ENCODE measurements at places on chromosomes 5 and 9.
A peak's percentile ranks its signal among the peaks of the same experiment; 100 is the strongest.

- no peak for DNase-seq
These were observed 51.5 kb upstream of the NR3C1 start for GRCh38 chr5:143454936-143455516.

GRCh38 chr5:68191083-68191791, 24.3 kb upstream of the PIK3R1 start:
- no peak for DNase-seq

DNA sequence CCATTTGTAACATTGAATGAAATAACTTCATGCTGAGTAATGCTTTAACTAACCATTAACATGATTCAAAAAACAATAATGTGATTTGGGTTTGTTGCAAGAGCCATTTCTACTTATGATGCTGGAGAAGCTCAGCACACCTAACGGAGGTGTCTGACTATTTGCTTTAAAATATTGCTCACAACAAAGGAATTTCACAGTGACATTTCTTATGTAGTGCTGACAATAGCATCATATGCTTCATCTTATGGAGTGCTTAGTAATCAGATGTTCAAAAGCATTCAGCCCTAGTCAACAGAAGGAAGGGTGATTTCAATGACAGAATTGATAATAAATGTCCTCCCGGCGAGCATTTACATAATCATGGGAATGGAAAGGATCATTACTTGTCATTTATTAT, 1003.3 kb upstream of the COX7C start:
- no peak for DNase-seq

- DNase-seq: no peak
These were observed 36.9 kb upstream of the ACO1 start for GRCh38 chr9:32347571-32347970.

DNA sequence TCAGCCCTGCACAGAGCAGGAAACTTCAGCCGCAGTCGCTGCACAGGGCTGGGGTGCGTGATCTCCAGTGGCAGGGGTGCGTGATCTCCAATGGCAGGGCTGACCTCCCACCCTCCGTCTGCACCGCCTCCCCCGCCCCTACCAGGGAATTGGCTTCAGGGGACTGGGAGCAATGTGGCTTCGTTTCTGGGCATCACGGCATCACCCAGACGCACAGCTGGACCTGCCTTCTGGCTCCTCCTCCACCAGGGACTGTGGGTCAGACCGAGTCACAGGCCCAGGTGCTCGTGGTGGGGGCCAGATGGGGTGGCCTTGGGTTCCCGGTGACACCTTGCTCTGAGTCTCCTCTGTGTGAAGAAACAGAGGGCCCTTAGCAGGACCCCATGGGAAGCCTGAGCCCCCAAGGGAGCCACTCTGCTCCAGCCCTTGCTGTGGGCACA, 51.1 kb downstream of the AHRR start:
- DNase-seq: no peak

GRCh38 chr5:100890461-100891008, 12.5 kb downstream of the ST8SIA4 start:
- DNase-seq: no peak

- no peak for DNase-seq
These were observed 132.8 kb upstream of the MPDZ start for GRCh38 chr9:13412331-13412730.

GRCh38 chr9:123089790-123090189, 56.3 kb downstream of the GPR21 start:
- no peak for DNase-seq

GRCh38 chr5:54001976-54002775, 308.2 kb downstream of the ARL15 start:
- no peak for DNase-seq

DNA sequence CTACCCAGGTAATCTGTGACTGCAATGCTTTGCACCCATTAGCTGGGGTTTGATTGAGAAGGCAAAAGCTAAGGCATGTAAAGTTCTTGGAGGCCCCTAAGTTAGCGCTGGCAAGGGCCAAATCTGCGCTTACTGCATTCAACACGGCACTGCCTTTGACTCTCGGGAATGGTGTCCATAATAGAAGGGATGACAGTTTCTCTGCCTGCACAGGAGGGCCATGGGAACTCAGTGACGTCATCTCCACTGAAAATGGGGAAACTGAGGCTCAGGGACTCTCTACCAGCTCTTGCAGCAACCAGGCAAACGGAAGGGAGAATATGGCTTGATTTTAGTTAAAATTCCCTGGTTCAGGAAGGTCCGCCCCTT, 487 bp downstream of the SPATA24 start:
- no peak for DNase-seq

DNA sequence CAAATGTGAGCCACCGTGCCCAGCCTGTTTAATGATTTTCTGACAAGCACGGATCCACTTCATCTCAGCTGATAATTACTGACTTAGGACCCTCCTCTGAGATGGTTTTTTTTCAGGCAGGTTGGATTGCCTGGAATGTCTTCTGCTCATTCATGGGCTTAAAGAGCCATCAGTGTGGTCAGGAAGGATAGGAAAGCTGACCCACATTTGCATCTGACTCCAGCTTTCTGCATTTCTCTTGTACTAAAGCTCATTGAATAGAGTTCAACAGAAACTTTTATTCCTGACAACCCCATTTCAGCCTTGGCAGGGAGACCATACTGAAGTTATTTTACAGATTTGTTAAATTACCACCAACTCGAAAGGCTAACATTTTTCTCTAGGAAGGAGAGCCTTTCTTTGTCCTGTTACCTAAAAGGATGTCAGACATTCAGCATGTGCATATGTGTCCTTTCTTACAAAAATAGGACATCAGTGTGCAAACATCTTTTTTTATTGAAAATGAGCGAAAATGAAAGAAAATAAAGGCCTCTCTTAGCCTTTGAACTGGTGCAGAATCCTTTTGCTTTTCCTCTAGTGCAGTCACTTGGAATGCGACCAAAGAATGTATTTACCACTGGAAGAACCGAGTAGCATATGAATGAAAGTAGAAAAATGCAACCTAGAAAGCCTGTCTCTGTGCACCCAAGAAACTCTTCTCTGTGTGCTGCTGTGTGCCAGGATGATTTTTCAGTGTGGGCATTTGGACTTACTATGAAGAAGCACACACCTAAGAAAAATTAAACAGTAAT, 26.6 kb downstream of the ADCY2 start:
- no peak for DNase-seq

GRCh38 chr5:83199126-83199525, 121.8 kb downstream of the XRCC4 start:
- no peak for DNase-seq

GRCh38 chr9:7545371-7546165, 254.0 kb downstream of the DMAC1 start:
- no peak for DNase-seq

GRCh38 chr5:8879248-8879647, 666.6 kb downstream of the SEMA5A start:
- DNase-seq: no peak

DNA sequence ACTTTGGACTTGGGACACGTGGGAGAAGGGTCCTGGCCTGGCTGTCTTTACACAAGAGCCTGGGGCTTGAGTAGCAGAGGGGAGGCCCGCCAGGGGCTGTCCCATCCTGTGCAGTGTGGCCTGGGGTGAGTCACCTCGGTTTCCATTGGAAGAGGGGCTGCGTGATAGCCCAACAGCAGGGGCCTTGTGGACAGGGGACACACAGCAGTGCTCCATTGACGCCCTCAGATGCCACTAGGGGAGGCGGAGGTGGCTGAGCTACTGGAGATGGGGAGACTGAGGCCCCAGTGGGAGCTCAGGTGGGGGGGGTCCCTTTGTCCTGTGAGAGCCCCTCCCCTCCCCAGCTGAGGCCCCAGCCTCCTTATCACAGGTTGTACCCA, 50.0 kb upstream of the RNU6ATAC start:
- no peak for DNase-seq

- no peak for DNase-seq
These were observed 55.8 kb downstream of the NFIB start for GRCh38 chr9:14258156-14258555.

DNA sequence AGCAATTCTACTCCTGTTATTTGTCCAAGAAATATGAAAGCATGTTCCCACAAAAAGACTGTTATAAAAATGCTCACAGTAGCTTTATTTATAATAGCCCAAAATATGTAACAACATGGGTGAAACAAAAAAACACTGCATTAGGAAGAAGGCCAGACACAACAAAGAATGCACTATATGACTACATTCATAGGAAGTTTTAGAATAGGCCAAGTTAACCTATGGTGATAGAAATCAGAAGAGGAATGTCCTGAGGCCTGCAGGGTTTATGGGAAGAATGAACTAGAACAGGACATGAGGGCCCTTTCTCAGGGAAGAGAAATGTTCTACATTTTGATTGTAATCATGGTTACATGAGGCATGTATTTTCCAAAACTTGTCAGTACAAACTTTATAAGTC, 24.7 kb upstream of the TAS2R1 start:
- no peak for DNase-seq

GRCh38 chr9:33659921-33660320, 135.4 kb upstream of the PRSS3 start:
- no peak for DNase-seq

DNA sequence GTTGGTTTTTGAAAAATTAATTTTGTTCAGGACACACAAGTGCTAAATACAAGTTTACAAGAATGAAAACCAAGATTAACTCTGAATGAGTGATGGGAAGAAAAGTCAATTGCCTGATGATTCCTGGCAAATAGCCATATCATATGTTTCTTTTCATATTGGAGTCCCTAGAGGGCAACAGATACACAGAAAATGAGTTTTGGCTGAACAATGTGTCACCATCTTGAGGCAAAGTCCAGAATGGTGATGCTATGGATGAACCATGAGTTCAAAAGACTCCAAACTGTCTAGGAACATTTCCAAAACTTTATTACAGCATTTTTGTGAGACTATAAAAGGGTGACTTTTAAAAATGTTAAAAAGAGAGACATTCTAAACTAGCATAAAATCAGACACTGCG, 382.9 kb downstream of the TMEM161B start:
- DNase-seq: no peak

- DNase-seq: no peak
These were observed 411.5 kb downstream of the RASEF start for GRCh38 chr9:82651474-82651873.

DNA sequence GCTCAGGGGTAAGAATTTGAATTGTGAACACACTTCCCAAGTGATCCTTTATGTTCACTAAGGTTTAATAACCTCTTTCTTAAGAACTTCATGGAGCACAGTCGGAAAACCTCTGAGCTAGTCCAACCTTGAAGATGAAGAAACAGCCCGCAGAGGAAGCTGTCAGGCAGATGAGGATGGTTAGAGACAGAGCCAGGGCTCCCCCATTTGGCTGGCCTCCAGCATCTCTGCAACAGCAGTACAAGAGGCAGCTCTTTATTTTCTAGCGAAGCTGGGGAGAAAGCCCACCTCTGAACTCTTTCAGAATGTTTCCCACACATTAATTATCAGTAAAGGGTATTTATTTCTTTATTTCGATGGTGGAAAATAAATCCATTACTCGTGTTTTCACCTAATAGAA, 350.8 kb downstream of the DMRT2 start:
- DNase-seq: no peak

- DNase-seq: no peak
These were observed 4.2 kb downstream of the DHX29 start for GRCh38 chr5:55303238-55303690.

- DNase-seq: peak; percentile 57
These were observed 6.9 kb downstream of the SLC31A1 start for GRCh38 chr9:113228130-113228665.

GRCh38 chr9:130288926-130289690, 23.5 kb downstream of the HMCN2 start:
- no peak for DNase-seq

DNA sequence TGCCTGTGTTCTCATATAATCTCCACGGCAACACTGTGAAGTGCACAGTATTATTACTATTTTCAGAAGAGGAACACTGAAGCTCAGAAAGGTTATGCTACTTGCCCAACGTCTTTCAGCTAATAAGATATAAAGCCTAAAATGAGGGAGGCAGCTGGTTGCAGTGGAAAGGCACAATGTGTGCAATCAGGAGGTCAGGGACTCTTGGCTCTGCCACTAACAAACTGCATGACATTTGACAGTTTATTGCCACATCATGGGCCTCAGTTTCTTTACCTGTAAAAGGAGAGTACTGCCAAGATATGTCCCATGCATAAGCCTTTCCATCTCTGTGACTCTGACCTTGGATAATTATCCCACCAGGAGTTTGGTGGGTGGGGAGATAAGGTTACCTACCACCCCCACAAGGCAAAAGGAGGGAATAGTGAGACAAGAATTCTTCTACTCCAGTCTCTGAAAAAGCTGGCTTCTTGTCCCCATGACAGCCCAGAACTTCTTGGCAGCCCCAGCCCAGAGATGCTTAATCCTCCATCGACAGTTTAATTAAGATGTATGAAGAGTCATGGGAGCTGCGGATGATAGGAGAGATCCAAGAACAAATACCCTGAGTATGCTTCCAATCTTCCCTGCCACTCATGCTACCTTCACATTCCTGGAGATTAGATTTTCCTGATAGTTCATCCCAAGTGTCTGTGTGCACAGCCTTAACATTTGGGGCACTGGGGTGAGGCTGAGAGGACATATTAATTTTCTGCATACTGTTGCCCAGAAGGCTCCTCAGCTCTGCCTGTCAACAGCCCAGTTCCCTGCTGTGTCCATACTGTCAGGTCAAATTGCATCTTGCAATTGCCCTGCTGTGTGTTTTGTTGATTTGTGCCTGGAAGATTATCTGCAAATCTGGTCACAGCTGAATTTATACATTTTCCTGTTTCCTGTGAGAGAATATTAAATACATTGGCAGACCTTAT, 271.2 kb downstream of the FAM114A2 start:
- DNase-seq: no peak

DNA sequence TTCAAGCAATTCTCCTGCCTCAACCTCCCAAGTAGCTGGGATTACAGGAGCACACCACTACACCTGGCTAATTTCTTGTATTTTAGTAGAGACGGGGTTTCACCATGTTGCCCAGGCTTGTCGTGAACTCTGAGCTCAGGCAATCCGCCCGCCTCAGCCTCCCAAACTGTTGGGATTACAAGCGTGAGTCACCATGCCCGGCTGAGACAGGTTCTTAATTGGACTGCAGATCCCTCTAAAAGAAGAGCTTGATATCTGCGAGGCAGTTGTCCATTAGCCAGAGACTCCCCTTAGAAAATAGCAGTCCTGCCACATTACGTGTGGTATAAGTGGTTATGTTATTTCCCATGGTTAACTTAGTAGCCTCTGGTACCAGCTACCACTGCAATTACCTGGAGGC, 46.6 kb upstream of the NPR3 start:
- no peak for DNase-seq

DNA sequence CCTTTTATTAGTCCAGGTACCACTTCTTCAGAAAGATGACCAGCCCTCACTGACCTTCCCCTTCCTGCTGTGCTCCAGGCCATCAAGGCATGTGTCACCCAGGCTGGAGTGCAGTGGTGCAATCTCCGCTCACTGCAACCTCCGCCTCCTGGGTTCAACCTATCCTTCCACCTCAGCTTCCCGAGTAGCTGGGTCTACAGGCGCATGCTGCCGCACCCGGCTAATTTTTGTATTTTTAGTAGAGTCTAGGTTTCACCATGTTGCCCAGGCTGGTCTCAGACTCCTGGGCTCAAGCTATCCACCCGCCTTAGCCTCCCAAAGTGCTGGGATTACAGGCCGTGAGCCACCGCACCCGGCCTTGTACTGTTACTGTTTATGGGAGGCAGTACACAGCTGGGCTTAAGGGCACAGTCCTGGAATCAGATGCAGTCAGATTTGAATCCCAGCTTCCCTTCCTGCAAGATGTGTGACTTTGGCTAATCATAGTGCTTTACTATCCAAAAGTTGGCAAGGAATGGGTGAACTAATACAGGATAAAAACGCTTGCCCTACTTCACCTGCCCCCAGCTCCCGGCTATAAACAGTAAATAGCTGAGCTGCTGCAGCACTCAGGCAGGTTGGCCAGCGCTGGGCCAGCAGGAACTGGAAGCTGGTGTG, 483 bp upstream of the EIF4EBP3 start:
- no peak for DNase-seq

- DNase-seq: no peak
These were observed 7.8 kb upstream of the ANP32B start for GRCh38 chr9:97975376-97975775.

All from stimulated activated naive CD4-positive, alpha-beta T cell (primary cell).